Hematopoietic multipotent progenitor cell treated with erythropoietin and hydrocortisone succinate and interleukin-3 and kit ligand, for 4 days (in vitro differentiated cells): ENCODE measurements at places on chromosomes 4 and X.

DNA sequence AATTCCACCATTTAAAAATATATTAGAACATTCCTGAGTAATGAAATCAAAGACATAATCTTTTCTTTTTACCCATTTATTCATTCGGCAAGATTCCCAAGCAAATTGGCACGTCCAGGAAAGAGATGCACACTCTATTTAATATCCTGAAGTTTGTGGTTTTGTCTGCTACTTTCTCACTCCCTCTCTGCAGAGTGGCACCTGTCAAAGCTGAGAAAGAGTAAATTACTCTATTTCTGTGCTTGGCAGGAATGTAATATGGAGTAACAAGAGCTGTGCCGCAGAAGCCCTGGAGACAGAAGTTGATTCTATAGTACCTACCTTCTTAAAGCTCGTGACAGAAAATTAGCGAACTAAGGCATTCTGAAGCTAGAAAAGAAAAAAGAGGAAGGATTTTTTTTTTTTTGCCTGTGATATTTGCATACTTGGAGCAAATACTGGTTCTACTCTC lies 5.5 kb downstream of the GSTCD start:
- peak; percentile 83 for DNase-seq

GRCh38 chr4:127244515-127244914 lies 388.2 kb upstream of the INTU start:
- DNase-seq = no peak

GRCh38 chr4:155639704-155640523 lies 26.7 kb upstream of the GUCY1A1 start:
- peak; percentile 83 for DNase-seq

DNA sequence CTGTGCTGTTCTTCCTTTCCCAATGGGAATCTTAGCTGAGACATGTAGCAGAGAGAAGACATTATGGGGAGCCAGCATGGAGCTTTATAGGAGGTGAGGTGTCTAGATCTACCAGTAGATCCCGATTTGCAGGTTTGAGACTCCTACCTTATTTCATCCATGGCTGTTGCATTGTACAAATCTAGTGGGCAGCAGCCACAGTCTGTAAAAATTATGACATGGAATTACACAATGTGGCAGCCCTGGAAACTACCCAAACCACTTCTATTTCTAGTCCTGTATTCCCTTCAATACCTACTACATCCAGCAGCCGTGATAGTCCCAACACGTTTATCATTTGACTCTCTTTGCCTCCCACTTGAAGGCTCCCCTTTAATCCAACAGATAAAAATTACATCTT lies 8.1 kb downstream of the ATP7A start:
- DNase-seq = peak; percentile 32

- no peak for DNase-seq
These were observed 47.2 kb upstream of the PPP1R2C start for GRCh38 chrX:42825201-42825600.

- DNase-seq = no peak
These were observed 651.6 kb upstream of the PITX2 start for GRCh38 chr4:111274486-111274885.

GRCh38 chrX:133749951-133750350 lies 235.4 kb downstream of the GPC3 start:
- DNase-seq = no peak

- DNase-seq = peak; percentile 21
These were observed 89.9 kb upstream of the TLR2 start for GRCh38 chr4:153594210-153594609.

- no peak for DNase-seq
These were observed 85.4 kb downstream of the TIGD2 start for GRCh38 chr4:89196745-89197144.

DNA sequence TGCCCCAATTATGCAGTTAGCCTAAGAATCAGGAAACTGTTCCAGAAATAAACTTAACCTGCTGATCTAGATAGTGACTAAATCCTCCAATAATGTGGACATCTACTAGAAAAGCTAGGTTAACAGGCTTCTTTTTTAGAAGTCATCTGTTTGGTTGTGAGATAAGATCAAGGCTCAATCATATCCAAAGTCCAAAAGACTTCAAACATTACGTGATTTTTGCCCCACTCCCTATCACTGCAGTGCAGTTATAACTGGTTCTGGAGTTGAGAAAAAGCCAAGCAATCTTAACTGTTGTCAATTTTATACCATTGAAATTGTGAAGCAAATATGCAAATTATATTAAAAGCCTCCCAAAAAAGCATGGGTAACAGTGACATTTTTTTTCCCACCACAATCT lies 781.4 kb downstream of the KLHL13 start:
- no peak for DNase-seq

DNA sequence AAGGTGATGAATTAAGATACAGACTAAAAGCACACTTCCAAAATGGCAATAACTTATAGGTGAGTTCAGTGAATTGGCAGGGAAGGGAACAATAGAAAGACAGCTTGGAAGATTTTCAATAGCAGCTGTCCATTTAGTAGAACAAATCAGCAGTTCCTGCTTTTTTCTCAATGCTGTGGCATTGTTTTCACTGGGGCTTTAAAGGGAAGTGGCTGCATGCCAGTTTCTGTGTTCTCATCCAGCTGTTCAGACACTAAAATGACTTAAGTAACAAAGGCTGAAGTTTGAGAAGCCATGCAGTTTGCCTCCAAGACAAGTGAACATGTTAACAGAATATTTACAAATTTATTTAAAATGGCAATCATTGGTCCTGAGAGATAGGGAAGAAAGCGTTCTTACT lies 291.9 kb downstream of the FAM47A start:
- DNase-seq = no peak
